Dermis blood vessel endothelial cell (primary cell): ENCODE measurements at places on chromosomes 7 and 10. TPM values are rescaled to one million over a fixed set of nuclear protein-coding genes. Genes with fewer than 3 reads are reported as not detected.

ZYX gene
- 26.2 and 57.2 TPM in 2 replicates for total RNA-seq

PAPOLB gene
- 0.23 and 0.34 TPM in 2 replicates for total RNA-seq

SH2D4B gene
- total RNA-seq = 0.05 and 0.34 TPM in 2 replicates

OGA gene
- total RNA-seq = 96.1 and 99.1 TPM in 2 replicates

LLCFC1 gene
- not detected in 2 replicates for total RNA-seq

INSIG1 gene
- 93.9 and 140 TPM in 2 replicates for total RNA-seq

PBLD gene
- 3.1 and 4.4 TPM in 2 replicates for total RNA-seq

SUGCT gene
- total RNA-seq = 0.47 and 1.0 TPM in 2 replicates

AGR2 gene
- total RNA-seq = 0.51 TPM in 1 of 2 replicates, not detected in the other

EPDR1 gene
- 1.7 and 7.2 TPM in 2 replicates for total RNA-seq

CRHR2 gene
- not detected in 2 replicates for total RNA-seq

VENTX gene
- total RNA-seq = not detected in 2 replicates

UNCX gene
- not detected in 2 replicates for total RNA-seq

DNA sequence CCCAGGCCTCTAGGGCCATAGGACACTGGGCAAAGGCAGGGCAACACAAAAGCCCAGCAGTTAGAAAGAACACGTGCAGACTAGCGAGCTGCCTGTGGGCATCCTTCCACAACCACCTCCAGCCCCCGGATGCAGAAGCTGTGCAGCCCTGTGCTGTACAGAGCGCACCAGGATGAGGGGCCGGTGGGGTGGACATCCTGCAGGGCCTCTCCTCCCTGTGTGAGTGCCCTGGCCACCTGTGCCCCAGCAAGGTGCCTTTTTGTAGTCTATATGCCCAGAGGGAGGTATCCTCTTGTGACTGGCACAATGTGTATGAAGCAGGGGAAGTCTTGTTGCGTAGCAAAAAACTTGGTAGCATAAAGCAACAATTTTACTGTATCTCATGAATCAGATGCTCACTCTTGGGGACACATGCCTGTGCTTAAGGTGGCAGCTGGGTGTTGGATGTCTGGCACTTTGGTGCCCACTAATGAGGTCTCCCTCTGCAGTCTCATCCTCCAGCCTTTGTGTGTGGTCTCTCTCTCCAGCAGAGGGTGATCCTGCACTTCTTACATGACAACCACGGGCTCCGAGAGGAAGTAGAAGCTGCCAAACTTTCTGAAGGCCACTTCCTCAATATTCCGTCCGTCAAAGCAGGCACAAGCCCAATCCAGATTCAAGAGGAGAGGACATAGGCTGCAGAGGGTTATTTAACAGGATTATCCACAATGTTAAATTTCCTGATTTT lies 8.7 kb downstream of the NCAPG2 start:
- peak; percentile 91 for DNase-seq

- peak; percentile 96 for DNase-seq
Measured at GRCh38 chr7:101108330-101108857, 18.5 kb upstream of the SERPINE1 start.

- DNase-seq = no peak
Measured at GRCh38 chr10:14742815-14743214, 31.9 kb downstream of the FAM107B start.

GRCh38 chr10:117005527-117006055 lies 604 bp upstream of the SHTN1 start:
- DNase-seq = peak; percentile 37

DNA sequence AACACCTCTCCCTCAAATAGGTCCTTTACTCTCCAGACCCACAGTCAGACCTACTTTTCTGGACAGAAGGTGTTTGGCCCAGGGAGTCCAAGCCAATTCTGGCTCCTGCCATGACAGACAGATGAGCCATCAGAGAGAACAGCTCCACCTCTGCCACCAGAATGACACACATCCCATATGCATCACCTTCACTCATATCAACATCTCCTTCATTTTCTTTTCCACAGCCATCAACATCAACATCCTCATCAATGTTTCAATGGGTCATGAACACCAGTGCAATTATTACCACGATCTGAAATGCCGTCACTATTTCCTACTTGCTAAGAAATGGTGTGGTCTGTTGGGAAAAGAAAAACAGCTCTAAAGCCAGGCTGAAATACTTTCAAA lies 67.9 kb downstream of the CCDC71L start:
- no peak for DNase-seq

DNA sequence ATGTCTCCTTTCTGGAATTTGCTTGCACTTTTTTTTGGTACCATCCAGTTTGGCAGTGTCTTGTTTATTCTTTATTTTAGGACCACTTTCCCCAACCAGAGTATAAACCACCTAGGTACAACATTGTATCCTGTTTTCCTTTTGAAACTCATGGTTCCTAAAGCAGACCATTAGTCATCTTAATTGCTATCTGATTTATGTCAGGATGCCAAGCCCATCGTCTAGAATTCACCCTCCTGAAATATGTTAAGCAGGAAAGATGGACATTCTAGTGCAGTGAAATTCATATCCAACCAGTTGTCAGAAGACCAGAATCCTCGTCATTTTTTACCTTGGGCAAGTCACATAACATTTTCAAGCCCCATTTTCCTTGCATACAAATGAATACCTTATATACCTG lies 223.6 kb upstream of the KMT2E start:
- DNase-seq = peak; percentile 34

GRCh38 chr10:35699848-35700486 lies 57.9 kb upstream of the FZD8 start:
- no peak for DNase-seq

DNA sequence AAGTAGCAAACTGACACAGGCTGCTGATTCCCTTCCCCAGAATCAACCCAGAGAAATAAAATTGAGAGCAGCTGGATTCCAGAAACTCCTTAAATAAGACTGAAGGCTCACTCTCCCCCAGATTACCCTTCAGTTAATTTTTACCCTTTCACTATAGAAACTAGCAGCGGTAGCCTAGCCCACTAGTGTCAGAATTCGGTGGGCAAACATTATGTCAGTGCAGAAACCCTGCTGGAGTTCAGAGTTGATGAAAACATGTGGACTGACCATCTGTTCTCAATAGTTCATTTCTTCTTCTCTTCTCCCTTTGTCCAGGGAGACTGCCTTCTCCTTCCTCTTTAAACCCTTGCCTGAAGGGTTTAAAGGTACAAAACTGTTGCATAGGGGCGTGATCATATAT lies 100.1 kb downstream of the PODXL start:
- DNase-seq = no peak

GRCh38 chr10:113534423-113534822 lies 18.4 kb upstream of the HABP2 start:
- no peak for DNase-seq

DNA sequence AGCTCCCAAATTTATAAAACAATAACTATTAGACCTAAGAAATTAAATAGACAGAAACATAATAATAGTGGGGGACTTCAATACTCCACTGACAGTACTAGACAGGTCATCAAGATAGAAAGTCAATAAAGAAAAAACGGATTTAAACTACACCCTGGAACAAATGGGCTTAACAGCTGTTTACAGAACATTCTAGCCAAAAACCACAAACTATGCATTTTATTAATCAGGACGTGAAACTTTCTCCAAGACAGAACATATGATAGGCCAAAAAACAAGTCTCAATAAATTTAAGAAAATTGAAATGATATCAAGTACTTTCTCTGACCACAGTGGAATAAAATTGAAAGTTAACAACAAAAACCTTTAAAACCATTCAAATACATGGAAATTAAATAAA lies 46.4 kb downstream of the ZNF680 start:
- no peak for DNase-seq

GRCh38 chr10:92080244-92080643 lies 156.7 kb downstream of the BTAF1 start:
- DNase-seq = no peak

DNA sequence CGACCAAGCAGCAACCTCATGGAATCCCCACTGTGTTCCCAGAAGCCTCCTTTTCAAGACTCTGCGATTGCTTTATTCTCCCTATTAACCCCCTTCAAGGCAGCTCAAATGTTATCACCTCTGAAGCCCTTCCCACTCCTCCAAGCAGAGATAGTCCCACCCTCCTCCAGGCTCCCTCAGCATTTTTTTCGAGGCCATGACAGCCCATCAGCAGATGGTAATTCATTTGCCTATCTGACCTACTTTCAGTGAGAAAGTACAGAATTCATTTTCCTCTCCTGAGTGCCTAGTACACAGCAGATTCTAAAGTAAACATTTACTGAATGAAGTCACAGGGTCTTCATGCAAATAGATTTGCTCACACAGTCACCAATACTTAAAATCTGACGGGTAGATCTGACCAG lies 47.8 kb downstream of the HERPUD2 start:
- peak; percentile 13 for DNase-seq

DNA sequence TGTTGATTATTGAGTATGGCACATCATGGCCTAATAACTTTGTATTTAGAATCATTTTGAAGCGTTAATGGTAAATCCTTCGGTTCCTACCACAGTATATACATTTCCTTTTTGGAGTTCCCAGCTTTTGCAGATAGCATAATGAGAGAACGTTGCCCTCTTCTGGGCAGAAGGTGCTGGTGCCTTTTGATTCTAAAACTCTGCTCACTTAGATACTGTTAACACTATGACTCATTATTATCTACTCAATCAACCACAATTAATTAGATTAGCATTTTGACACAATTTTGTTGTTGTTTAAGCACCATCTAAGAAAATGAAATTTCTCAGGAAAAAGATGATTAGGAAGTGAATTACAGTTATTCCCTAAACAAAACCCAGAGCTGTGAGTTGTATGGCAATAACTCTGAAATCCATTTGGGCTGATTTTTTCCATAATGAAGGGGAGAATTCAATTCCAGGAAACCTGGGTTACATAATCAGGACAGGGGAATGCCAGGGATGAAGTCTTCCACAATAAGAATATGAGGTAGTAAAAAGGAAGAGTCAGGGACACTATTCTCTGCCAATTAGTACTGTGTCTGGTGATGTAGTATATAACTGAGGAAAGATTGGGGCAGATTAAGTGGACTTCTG lies 11.5 kb upstream of the DLD start:
- DNase-seq = peak; percentile 81

DNA sequence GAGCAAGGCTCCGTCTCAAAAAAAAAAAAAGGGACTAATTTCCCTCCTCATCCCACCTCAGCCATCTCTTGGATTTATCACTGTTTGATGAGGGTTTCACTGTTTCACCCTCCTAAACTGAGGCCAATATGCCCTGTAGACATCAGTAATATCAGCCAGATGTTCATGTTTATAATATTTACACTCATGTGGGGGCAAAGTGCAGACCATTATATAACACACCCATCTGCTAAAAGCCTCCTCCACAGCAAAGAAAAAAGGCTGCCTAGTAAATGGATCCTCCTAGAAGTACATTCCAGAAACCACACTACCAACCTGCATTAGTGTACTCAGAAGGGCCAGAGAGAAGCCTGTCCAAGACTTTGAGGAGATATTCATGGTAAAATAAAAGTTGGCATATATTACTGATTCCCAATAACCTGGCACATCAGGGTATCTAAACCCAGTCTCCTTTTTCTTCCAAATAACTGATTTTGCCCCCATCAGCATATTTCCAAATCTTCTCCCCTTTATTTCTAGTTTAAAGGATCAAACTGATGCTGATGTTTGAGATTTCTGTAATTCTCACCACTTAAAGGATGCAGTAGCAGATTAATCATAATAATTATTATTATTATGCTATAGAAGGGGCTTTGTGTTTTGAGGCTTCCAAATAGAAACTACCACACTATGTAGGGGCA lies 55.1 kb downstream of the LGI1 start:
- DNase-seq = no peak

DNA sequence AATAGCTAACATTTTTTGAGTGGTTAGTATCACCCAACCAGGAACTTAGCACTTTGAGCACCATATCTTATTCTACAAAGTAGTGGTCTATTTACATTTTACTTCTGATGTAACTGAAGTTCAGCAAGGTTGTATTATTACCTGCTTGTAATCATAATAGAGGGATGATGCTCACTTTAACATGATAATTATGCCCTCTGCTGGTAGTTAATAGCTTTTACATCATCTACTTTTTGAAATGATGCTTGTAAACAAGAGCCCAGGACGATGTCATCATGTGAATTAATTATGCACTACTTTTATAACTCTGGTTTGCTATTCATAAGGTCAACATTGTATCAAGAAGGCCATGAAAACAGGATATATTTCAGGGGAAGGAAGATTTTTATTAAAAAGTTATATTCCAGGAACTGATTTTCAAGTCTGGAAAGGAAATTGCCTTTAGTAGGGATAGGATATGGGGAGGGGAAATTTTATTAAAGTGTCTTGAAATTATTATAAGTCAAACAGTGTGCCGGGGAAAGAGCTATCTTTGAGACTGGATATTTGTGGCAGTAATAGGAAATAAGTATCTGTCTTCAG lies 80.3 kb upstream of the SCIN start:
- DNase-seq = peak; percentile 42

DNA sequence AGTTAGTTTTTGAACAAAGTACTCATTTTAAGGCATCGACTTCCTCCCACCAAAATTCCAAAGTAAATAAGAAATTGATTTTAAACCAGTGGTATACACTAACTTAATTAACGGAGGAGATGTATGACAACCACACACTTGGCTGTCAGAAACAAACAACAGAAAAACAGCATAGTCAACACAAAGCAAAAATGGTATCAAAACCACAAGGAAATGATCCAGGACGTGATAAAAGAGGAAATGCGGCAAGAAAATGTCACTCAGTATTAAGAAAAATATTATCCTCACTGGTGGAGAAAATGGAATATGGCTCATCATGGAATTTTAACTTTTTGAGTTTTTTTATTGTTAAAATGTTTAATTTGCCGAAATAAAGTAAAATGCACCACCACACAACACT lies 17.5 kb downstream of the KIAA1549 start:
- no peak for DNase-seq

DNA sequence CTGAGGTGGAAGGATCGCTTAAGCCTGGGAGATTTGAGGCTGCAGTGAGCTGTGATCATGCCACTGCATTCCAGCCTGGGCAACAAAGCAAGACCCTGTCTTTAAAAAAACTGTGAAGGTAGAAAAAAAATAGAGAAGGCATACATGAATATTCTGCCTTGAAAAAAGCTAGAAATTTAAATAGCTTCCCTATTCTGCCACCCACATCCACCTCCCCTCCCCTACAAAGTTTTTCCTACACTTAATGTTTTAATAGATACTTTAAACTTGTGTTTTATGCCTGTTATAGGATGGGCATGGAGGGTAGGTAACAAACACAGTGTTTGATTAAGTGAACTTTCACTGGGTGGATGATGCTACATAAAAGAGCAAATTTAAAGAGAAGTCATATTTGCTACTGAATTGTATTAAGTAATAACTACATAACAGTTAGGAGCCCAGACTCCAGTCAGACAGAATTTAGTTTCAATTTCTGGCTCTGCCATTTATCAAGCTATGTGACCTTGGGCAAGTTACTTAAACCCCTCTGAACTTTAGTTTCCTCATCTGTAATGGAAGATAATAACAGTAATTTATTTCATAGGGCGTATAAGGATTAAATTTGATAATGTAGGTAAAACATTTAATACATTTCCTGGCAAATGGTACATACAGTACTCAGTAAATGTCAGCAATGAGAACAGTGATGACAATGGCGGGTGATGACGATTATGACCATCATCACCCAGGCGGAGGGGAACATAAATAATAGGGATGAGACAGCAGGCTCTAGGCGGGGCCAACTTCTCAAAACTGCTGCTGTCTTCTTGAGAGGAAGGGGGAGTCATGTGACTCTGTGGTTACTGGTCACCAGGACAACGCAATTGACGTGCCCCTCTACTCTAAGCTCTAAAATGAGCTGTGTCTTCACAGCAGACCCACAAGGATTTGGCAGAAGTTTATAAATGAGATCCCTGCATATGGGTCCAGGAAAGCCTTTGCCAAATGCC lies 15.8 kb downstream of the DNMBP start:
- DNase-seq = peak; percentile 84

GRCh38 chr10:33459602-33460001 lies 125.1 kb upstream of the NRP1 start:
- DNase-seq = no peak

GRCh38 chr10:63430091-63430998 lies 35.4 kb downstream of the JMJD1C start:
- DNase-seq = peak; percentile 85
